T-helper 17 cell (primary cell): ENCODE measurements at places on chromosomes 2 and 18.

DNA sequence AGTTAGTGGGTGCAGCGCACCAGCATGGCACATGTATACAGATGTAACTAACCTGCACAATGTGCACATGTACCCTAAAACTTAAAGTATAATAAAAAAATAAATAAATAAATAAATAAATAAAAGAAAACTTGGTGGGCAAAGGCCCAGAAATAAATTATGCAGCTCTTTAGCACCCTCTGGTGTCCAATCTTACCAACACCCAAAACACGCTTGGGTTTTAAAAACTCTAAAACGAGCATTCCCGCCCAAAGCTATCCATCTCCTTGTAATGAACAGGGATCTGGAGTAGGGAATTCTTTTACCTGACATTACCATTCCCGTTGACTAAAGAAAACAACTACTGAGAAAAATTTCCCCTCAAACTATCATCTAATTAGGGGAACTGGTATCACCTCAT, 2005.9 kb upstream of the CELF4 start:
- no peak for DNase-seq
- no peaks in the 10 kb centered on the region for H3K27me3 ChIP-seq
- H3K4me1 ChIP-seq, result no peaks in the 10 kb centered on the region
- no peaks in the 10 kb centered on the region for H3K36me3 ChIP-seq
- H3K4me3 ChIP-seq, result no peak overlapping the region

DNA sequence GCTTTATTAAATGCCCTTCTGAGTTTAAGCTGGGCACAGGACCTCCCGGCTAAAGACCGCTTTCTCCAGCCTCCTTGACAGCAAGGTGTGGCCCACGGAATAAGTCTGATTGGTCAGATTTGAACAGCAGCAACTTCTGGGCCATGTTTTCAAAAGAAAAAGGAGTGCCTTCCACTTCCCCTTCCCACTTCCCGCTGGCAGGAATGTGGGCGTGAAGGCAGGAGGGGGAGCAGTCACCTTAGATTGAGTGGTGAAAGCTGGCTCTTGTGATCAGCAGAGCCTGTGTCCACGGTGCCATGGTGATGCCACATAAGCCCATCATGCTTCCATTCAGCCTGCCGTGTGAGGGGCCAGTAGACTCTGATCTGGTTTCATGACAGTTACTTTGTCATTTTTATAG, 136.6 kb upstream of the GLI2 start:
- no peak overlapping the region for H3K4me3 ChIP-seq
- H3K27ac ChIP-seq, result no peak overlapping the region
- no peak for DNase-seq
- peaks cover 2% of the 10 kb centered on the region for H3K4me1 ChIP-seq
- H3K36me3 ChIP-seq, result no peaks in the 10 kb centered on the region

DNA sequence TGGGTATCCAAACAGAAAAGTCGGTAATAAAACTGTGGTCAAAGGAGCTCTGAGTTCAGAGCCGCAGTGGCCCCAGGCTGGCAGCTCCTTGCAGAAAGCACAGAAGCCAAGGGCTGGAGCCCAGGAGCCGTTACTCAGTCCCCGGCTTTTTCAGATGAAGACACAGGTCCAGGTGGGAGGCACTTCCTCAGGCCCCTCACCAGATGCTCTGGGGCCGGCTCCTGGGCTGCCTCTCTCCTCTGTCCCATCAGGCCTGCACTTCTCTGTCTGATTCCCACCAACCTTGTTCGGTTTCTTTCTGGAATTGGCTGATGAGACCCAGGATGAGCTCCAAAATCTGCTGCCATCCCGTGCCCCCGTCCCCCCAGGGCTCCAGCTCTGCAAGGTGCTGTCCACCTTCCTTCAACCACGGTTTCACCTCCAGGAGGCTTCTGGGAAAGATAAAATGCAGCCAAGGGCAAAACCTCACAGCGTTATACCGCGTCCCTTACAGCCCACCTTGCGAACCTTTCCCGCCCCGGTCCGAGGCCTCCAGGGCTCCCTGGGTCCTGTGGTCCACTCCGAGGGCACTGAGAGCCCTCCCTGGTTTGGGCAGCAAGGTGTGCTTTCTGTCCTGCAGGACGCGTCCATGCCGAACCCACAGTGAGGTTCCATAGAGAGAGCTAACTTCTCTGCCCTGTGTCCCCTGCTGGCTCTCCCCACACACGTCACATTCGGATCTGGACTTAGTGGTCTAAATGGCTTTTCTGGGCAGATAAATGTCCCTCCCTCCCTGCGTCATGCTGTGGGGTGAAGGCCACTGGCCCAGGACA, 102.9 kb downstream of the TPO start:
- no peaks in the 10 kb centered on the region for H3K36me3 ChIP-seq
- no peak overlapping the region for H3K4me3 ChIP-seq
- H3K27me3 ChIP-seq, result no peaks in the 10 kb centered on the region
- peaks cover 46% of the 10 kb centered on the region for H3K4me1 ChIP-seq
- no peak for DNase-seq

DNA sequence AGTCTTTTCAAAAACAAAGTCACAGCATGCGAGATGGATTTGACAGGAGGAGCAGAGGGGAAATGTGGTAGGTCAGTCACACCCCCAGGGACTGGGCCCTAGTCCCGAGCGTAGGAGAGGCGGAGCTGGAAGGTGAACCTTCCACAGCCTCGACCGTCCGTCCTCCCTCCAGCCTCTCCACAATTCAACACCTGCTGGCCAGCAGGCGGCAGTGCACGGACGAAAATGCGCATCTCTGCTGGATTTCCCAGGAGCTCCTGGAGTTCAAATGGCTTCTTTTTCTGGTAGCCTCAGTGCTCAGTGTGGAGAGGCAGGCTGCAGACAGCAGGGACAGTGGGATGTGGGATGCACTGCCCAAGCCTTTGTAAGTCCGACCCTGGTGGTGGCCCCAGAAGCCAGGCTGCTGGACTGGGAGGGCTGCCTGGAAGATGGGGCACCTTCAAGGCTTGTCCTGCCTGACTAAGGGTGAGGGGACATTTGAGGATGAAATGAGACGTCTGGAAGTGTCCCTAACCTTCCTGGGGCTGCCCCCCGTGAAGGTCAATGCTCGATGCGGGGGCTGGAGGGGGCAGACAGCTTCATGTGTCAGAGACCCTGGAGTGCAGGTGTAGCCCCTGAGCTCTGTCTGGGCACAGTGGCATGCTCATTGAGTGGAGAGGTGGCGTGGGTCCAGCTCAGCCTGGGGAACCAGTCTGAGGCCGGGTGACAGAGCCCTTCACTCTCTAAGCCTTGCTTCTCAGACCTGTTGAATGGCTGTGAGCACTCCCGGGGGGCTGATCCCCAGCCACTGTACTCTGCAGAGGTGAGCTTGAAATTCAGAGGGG, 189.5 kb downstream of the TFCP2L1 start:
- no peak overlapping the region for H3K27ac ChIP-seq
- DNase-seq, result no peak
- peaks cover 28% of the 10 kb centered on the region for H3K27me3 ChIP-seq
- no peak overlapping the region for H3K4me3 ChIP-seq
- H3K4me1 ChIP-seq, result no peaks in the 10 kb centered on the region
- H3K36me3 ChIP-seq, result no peaks in the 10 kb centered on the region

DNA sequence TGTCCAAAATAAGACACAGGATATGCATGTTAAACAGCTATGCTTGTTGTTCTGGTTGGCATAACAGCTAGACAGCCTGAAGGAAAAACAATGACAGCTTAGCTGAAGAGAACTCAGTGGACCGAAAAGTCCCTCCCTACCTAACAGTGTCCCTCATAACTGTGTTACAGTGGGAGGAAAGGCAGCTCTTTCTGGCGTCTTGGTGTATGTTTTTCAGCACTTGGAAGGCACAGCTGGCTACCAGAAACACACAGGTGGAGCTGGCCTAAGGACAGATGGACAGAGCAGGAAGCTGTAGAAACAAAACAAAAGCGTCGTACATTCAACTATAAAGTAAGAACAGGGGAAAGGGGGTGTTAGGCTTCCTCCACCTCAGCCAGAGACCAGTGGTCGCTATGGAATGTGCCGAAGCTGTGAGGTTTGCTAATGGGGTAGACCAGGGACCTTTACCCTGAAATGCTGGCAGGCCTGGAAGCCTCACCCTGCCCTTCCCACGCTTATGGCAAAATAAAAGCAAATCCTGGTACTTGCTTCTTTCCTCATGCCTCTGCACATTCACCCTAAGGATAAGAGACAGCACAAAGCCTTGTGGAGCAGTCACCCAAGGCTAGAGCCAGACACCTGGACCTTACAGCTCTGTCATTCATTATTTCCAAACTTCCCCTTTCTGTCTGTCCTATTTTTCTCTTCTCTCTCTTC, 103.5 kb upstream of the TRIB2 start:
- H3K4me3 ChIP-seq, result no peak overlapping the region
- DNase-seq, result no peak
- H3K4me1 ChIP-seq, result peaks cover 20% of the 10 kb centered on the region
- peaks cover 3% of the 10 kb centered on the region for H3K36me3 ChIP-seq

DNA sequence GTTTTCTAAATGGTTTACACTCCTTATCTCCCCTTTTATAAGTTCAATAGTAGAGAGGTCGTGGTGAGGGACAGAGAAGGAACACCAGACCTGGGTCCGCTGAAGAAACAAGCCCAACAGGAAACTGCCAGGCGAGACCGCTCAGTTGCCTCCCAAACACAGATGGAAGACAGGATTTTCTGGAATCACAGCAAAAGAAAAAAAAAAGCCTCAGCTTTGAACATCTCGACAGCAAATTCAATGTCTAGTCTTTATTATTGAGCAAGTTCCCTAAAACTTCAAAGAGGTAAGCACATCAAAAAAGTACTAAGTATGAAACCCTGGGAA, 33.5 kb upstream of the GNAL start:
- peaks cover 81% of the 10 kb centered on the region for H3K27me3 ChIP-seq
- peaks cover 13% of the 10 kb centered on the region for H3K4me1 ChIP-seq
- no peak overlapping the region for H3K27ac ChIP-seq
- H3K4me3 ChIP-seq, result no peak overlapping the region
- peaks cover 11% of the 10 kb centered on the region for H3K36me3 ChIP-seq

- no peaks in the 10 kb centered on the region for H3K27me3 ChIP-seq
- peaks cover 40% of the 10 kb centered on the region for H3K4me1 ChIP-seq
- DNase-seq, result no peak
- H3K27ac ChIP-seq, result peak overlapping the region; percentile 92
- H3K36me3 ChIP-seq, result peaks cover 4% of the 10 kb centered on the region
- H3K4me3 ChIP-seq, result peak overlapping the region; percentile 70
Observed at GRCh38 chr2:191070276-191070675, 56.3 kb upstream of the STAT1 start.
